ENCODE measurements at places on chromosomes 13 and 19.

GRCh38 chr13:53048880-53049279, 20.3 kb downstream of the OLFM4 start:
- no peak overlapping the region for H3K27ac ChIP-seq
- H3K4me3 ChIP-seq, result no peak overlapping the region
- no peaks in the 10 kb centered on the region for H3K36me3 ChIP-seq
- DNase-seq, result no peak
- H3K4me1 ChIP-seq, result peaks cover 21% of the 10 kb centered on the region
- H3K27me3 ChIP-seq, result no peaks in the 10 kb centered on the region

- H3K27ac ChIP-seq, result no peak overlapping the region
- no peaks in the 10 kb centered on the region for H3K36me3 ChIP-seq
- H3K4me3 ChIP-seq, result no peak overlapping the region
- no peaks in the 10 kb centered on the region for H3K4me1 ChIP-seq
- H3K27me3 ChIP-seq, result no peaks in the 10 kb centered on the region
These were observed 343.5 kb downstream of the GPC5 start for GRCh38 chr13:91741925-91742324.

DNA sequence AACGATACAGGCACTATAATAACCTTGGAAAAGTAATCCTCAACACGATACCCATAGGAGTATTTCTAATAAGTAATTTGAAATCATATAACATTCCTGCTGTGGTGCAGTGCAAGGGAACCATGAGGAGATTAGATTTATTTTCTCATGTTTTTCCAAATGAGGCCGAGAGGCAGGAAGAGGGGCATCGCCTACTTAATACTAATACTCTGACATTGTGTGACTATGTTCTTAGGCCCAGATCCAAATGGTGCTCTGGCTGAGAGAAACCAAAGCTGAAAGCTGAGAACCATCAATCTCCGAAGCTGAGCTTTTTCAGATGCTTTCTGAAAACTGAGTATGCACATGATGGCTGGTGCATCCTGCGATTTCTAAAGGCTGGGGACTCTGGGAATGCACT, 248.0 kb upstream of the MAB21L1 start:
- no peak for DNase-seq
- no peaks in the 10 kb centered on the region for H3K27me3 ChIP-seq
- no peak overlapping the region for H3K4me3 ChIP-seq
- no peaks in the 10 kb centered on the region for H3K36me3 ChIP-seq

DNA sequence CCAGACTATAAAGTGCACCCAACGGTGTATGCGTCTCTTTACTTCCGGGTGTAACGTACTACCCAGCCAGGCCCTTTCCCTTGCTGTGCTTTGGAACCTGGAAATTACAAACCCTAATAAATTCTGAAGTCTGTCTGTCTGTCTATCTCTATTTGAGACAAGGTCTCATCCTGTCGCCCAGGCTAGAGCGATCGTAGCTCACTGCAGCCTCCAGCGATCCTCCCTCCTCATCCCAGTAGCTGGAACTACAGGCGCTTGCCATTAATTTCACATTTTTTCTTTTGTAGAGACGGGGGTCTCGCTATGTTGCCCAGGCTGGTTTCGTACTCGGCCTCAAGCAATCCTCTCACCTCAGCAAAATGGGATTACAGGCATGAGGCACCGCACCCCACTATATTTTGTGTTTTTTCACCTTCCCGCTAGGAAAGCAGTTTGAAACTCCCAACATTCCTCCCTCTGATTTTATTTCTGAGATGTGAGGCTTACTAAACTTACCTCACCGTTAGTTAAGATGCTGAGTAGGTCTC, 469 bp upstream of the RNF6 start:
- peak overlapping the region; percentile 82 for H3K4me3 ChIP-seq
- peak overlapping the region; percentile 91 for H3K27ac ChIP-seq
- no peak for DNase-seq
- H3K4me1 ChIP-seq, result peaks cover 24% of the 10 kb centered on the region
- no peaks in the 10 kb centered on the region for H3K27me3 ChIP-seq

GRCh38 chr19:24000656-24001055, 86.0 kb downstream of the ZNF726 start:
- no peaks in the 10 kb centered on the region for H3K27me3 ChIP-seq
- no peak overlapping the region for H3K27ac ChIP-seq
- DNase-seq, result no peak
- H3K36me3 ChIP-seq, result no peaks in the 10 kb centered on the region
- H3K4me3 ChIP-seq, result no peak overlapping the region

DNA sequence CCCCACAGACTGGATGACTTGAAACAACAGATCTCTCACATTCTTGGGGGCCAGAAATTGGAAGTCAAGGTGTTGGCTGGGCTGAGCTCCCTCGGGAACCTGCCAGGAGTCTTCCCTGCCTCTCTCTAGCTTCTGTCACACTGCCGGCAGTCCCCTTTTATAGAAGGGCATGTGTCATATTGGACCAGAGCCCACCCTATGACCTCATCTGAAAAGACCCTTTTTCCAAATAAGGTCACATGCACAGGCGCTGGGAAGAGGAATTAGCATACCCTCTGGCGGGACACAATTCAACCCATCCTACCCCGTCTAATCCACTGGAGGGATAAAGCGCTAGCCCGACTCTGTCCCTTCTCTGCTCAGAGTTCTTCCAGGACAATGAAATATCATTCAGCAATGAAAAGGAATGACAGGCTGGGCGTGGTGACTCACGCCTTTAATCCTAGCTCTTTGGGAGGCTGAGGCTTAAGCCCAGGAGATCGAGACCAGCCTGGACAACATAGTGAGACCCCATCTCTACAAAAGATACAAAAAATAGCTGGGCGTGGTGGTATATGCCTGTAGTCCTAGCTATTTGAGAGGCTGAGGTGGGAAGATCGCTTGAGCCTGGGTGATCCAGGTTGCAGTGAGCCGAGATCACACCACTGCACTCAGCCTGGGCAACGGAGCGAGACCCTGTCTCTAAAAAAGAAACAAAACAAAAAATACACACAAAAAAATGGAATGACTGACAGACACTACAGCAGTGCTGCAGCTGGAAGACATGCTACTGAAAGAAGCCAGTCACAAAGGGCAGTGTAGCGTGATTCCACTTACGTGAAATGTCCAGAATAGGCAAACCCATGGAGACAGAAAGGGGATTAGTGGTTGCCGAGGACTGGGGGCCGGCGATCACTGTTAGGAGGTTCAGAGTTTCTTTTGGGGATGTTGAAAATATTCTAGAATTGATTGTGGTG, 28.5 kb downstream of the MEIS3 start:
- H3K4me3 ChIP-seq, result no peak overlapping the region
- no peaks in the 10 kb centered on the region for H3K4me1 ChIP-seq

DNA sequence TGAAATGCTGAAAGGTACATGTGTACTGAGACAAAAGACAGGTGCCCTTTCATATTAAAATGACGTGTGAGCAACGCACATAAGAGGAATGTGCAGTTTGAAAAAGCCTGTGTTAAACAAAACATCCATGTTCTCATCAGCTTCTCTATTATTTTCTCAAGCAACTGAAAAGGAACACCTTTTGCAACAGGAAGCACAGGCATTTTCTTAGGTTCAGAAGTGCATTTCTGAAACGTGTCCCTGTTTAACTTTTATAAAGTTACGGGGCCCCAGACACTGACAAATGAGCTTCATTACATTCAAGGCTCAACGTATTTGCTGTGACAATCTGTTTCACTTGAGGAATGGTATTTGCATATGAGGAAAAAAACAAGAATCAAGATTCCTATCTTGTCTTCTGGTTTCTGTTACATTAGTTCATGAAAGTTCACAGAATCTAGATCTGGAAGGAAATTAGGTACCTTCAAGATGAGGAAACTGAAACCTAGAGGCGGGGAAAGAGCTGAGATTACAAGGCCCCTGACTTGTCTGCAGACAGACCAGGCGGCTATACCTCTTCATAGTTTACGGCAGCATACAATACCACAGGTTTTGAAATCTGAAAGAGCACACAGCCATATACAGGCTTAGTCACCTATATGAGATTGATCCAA, 431.7 kb downstream of the KLF12 start:
- no peak for DNase-seq
- no peak overlapping the region for H3K27ac ChIP-seq
- H3K36me3 ChIP-seq, result no peaks in the 10 kb centered on the region

DNA sequence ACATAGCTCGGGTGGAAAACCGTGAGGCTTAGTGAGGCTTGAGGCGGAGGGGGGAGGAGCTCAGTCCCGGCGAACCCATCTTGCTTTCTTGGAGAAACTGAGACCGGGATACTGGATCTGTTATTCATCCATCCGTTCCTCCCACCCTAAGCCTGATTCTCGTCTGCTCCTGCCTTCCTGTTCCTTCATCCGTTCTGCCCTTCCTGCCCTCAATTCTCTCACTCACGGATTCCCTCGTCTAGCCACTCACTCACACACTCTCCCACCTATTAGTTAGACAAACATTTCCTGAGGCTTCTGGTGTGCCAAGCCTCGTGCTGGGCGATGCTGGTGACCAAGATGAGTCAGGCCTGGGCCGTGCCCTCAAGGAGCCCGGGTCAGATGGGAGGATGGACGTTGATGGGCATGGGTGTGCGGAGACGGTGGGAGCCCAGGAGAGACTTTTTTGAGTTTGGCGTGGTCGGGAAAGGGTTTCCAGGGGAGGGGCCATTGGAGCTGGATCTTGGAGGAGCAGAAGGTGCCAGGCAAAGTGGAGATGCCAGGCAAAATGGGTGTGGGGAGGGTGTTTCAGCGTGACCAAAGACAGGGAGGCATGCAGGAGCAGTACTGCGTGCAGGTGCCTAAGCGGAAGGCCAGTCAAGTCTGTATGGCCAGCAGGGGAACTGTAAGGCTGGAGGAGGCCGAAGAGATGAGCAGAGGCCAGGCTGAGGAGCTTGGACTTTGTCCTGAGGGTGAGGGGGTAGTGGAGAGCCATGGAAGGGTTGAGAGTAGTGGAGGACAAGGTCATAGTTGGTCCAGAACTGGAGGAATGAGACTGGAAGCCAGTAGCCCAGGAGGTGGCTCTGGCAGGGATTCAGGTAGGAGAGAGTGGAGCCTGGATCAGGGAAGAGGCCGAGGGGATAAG, 7.4 kb upstream of the CNFN start:
- peak overlapping the region; percentile 50 for H3K4me3 ChIP-seq
- H3K4me1 ChIP-seq, result peaks cover 42% of the 10 kb centered on the region
- no peaks in the 10 kb centered on the region for H3K27me3 ChIP-seq

GRCh38 chr19:6458695-6459261, 814 bp downstream of the SLC25A23 start:
- peak overlapping the region; percentile 94 for H3K4me3 ChIP-seq
- no peaks in the 10 kb centered on the region for H3K27me3 ChIP-seq
- H3K27ac ChIP-seq, result peak overlapping the region; percentile 68

DNA sequence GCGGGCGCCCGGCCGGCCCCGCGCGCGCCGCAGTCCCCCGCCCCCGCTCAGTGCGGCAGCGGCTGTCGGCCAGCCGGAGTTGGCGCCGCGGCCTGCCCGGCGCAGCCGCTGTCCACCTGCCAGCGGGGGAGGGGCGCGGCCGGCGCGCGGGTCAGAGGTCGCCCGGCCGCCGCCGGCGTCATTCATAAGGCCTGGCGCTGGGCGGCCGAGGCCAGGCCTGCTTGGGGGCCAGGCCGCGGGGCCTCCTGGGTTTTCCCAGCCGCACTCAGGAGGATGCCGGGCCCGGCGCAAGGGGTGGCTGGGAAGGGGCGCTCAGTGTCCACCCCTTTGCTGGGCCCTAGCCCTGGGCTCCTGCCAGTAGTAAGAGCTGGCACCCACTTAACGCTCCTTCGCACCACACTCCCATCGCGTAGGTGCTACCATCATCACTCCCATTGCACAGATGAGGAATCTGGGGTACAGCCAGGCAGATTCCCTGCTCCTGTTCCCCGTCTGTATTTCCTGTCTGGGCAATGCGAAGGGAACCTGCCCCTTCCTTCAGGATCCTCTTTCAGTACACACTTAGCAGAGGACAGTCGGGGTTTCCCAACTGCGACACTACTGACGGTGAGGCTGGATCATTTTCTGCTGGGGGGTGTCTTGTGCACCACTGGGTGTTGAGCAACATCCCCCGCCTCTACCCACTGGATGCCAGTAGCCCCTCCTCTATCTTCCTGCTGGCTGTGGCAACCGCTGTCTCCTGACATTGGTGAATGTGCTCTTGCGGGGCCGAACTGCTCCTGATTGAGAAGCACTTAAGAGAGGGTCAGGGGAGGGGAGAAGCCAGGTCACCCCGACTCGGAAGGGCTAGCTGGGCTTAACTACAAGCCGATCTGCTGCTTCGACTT, 846 bp upstream of the PRKACA start:
- H3K4me1 ChIP-seq, result peaks cover 59% of the 10 kb centered on the region
- no peak for DNase-seq
- H3K4me3 ChIP-seq, result peak overlapping the region; percentile 80
- H3K27ac ChIP-seq, result peak overlapping the region; percentile 98
- H3K36me3 ChIP-seq, result no peaks in the 10 kb centered on the region

DNA sequence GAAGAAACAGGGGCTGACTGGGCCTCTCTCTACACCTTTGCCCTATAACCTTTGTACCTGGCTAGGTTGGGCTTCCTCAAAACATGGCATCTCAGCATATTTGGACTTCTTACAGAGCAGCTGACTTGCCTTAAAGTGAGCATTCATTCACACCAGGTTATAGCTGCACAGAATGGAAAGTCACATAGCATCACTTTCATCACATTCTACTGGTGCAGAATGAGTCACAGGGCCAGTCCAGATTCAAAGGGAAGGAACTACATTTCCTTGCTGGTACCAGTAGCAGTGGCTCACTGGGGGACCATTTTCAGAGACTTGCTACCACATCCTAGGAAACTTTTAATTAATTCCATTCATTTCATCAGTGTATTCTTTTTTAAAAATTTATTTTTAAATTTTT, 20.3 kb upstream of the TPTE2 start:
- no peak overlapping the region for H3K27ac ChIP-seq
- no peaks in the 10 kb centered on the region for H3K27me3 ChIP-seq
- no peak for DNase-seq
- H3K4me3 ChIP-seq, result no peak overlapping the region
- no peaks in the 10 kb centered on the region for H3K36me3 ChIP-seq

DNA sequence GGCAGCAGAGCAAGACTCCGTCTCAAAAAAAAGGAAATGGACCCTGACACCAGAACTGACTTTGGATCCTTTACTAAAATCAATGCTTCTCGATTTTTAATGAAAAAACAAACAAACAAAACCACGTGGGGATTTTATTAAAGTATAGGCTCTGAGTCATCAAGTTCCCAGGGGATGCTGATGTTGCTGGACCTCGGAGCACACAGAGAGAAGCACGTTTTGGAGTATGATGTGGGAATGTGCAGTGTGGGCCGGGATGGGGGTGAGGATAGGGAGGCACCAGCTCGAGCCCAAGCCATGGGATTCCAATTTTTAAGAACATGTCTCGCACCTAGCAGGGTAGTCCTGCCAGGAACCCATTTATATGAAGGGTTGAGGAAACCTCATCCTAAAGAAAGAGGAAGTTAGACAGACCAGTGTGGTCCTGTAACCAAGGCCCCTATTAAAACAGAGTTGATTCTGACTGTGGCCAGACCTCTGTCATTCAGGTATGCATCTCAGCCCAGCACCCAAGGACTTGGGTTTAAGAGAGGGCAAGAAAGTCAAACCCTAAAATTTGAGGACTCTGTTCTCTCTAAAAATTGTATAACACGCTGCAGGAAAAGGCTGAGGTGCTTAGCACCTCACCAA, 6.4 kb downstream of the FLT1 start:
- no peak overlapping the region for H3K27ac ChIP-seq
- no peaks in the 10 kb centered on the region for H3K27me3 ChIP-seq
- H3K4me3 ChIP-seq, result no peak overlapping the region

GRCh38 chr19:7644550-7644877, 7.6 kb downstream of the STXBP2 start:
- no peaks in the 10 kb centered on the region for H3K27me3 ChIP-seq
- DNase-seq, result no peak
- H3K4me1 ChIP-seq, result no peaks in the 10 kb centered on the region
- no peaks in the 10 kb centered on the region for H3K36me3 ChIP-seq

- peaks cover 15% of the 10 kb centered on the region for H3K4me1 ChIP-seq
- no peak overlapping the region for H3K27ac ChIP-seq
These were observed 181.5 kb downstream of the USP12 start for GRCh38 chr13:26989957-26990713.
